ENCODE measurements at places on chromosomes 7 and 10.
A peak's percentile ranks its signal among the peaks of the same experiment; 100 is the strongest.

DNA sequence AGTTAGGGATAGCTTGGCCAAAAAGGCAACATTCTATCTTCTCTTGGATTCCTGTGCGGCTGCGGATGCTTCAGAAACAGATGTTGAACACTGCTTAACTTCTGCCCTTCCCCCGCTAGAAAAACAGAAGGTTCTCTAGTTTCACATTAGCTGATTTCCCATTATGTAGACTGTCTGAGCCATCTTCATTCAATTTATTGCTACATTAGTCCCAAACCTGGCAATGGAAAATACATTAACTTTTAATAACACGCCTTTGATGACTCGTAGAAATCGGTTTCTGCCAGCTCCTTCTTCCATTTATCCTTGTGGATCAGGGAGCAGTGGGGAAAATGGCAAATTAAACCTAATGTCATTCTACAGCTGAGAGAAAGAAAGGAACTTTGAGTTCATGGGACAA lies 119.9 kb downstream of the SLC16A9 start:
- no peak for DNase-seq

DNA sequence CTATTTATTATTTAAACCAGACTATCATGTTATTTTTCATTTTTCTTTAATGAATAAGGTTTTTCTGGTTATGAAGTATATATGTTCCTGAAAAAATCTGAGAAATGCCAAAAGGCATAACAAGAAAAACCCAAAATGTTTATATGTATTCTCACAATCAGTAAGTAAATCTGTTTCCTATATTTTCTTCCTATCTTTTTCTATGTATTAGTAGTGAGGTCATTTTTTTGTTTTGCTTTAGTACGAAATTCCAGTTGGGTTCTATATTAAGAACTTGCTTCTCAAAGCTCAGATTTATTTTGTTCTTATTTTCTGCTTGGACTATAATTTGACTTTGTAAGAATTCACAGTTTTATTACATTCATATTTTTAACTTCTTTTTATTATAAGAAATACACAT lies 287.5 kb upstream of the NFE2L3 start:
- DNase-seq: no peak

DNA sequence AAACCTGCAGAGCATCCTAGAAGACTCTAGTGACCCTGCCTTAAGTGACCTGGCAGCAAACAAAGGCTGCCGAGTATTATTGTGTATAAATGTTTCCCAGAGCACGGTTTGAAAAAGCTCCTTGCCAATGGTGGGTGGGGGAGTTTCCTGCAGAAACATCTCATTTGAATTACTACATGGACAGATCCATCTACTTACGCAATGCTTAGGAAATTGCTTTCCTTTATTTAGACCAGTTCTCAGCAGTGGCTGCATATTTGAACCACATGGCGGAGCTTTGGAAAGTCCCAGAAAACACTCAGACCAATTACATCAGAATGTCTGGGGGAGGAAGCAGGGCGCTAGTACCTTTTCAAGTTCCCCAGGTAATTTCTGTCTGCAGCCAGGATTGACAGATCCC lies 560.9 kb downstream of the SDK1 start:
- DNase-seq: no peak

GRCh38 chr7:142863891-142864685 lies 9.2 kb downstream of the EPHB6 start:
- DNase-seq: no peak

DNA sequence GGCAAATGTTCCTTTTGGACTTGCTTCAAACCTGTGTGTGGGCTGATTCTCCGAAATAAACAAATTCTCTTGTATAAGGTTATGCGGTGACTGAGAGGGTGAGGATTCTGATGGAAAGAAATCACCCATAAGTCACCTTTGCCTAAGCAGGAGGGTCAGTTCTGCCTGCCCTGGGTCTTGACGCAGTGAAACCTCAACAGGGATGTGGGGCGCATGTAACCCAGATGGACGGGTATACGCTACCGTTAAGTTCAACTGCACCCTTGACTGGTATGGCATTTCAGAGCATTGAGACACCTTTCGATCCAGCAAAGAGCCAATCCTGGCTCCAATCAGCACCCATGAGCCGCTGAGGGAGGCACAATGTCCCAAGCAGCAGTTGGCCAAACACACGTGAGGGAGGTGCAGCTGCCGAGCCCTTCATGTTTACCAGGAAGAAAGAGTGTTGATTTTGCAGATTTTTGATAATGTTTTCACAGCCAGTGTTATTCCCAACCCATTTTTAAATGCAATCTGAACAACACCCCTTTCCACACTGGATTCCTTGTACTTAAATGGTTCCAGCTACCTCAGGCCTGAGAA lies 48.1 kb downstream of the SORBS1 start:
- DNase-seq: no peak

- no peak for DNase-seq
These were observed 65.9 kb upstream of the FAM133B start for GRCh38 chr7:92656121-92656520.

- DNase-seq: no peak
These were observed 1.4 kb downstream of the SMO start for GRCh38 chr7:129189661-129190310.

DNA sequence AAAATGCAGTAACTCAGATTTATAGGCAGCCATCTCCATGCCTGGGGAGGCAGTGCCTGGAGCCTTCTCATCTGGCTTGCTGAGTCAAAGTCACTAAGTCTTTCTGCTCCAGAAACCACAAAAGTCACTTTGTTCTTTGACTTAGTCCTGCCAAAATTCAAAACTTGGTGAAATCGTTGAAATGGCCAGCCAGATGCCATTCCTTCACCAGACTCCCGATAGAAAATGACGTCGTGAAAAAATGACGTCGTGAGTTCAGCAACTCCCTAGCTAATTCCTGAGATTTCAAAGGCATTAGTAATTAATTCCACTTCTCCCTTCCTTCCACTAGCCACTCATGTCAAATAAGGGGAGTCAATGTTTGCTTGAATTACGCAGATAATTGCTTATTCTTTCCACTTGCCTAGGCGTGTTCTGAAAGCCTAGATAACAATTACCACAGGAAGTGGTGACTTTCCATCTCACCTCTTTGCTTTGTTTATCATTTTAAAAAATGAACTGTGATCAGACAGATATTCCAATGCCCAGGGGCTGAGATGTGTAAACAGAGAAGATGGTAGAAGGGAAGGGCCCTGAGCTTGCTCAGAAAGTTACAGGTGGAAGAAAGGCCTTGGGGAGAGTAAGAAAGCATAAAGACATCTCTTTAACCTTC lies 48.5 kb upstream of the OSBPL3 start:
- DNase-seq: no peak

- DNase-seq: no peak
These were observed 349.7 kb downstream of the MDFIC start for GRCh38 chr7:115271332-115272235.

GRCh38 chr10:25604591-25604990 lies 329.4 kb upstream of the MYO3A start:
- no peak for DNase-seq

DNA sequence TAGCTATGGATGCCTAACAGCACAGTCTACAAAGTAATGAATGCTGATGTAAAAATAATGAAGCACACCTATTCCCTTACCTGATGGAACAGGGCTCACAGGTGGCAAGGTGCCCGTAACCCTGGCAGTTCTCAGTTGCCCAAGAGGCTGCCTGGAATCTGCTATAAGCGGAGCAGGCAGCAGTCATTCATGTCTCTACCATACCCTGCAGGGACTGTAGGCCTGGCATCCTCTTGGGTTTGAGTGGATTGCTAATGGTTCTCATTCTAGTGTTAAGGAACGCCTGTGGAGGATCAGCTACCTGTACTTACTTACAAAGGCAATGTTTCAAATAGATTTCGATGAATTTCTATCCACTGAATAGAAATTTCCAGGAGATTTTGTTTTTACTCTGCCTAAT lies 38.4 kb downstream of the BAIAP2L1 start:
- DNase-seq: no peak

- no peak for DNase-seq
These were observed 78.3 kb downstream of the DYNC2I1 start for GRCh38 chr7:158934628-158935027.

- DNase-seq: peak; percentile 9
These were observed 41.3 kb upstream of the HPSE2 start for GRCh38 chr10:99276848-99277486.
